ENCODE measurements at places on chromosomes 4 and X. TPM values are rescaled to one million over a fixed set of nuclear protein-coding genes. Genes with fewer than 3 reads are reported as not detected.

SOX3 gene
- 21.7 TPM for total RNA-seq

USP27X gene
- 7.6 TPM for total RNA-seq

CENPI gene
- total RNA-seq: 13.2 TPM

SH3D19 gene
- total RNA-seq: 38.4 TPM

EFNB1 gene
- 16.9 TPM for total RNA-seq

ARHGEF6 gene
- total RNA-seq: 0.42 TPM

TMSB15B gene
- 20.9 TPM for total RNA-seq

NUDT10 gene
- 3.4 TPM for total RNA-seq

SH2D1A gene
- total RNA-seq: not detected

PRAF2 gene
- 24.1 TPM for total RNA-seq

DNA sequence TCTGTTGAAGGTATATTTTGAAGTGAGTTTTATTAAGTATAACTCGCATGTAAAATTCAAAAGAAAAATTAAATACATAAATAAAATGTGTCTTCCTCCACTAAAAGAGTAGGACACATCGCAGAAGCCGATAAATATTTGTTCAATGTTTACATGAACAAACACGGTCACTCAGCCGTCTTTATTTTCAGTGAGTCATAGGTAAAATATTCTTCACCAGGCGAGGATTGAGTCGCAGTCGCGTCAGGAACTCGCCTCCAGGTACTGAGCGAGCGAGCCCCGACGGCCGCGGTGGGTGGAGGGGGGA, 271 bp upstream of the FUNDC2 start:
- H3K4me3 ChIP-seq: peak overlapping the region; percentile 75
- H3K27me3 ChIP-seq: no peaks in the 10 kb centered on the region
- no peaks in the 10 kb centered on the region for H3K36me3 ChIP-seq

DNA sequence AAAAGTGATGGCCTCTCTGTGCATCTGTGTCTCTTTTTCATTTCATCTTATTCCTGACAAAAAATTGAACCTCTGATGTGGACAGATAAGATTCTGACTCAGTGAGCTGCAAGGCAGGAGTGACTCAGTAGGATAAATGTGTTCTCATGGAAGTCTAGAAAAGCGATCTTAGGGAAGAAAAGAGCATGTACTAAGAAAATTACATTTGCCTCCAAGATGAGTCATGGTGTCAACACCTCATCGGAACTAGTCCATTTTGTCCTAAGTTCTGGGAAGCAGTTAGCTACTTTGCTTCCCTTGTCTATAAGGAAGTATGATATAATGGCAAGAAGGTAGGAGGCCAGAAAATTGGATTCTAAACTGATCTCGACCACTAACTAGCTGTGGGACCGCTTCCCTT, 83.5 kb upstream of the AFF2 start:
- H3K27ac ChIP-seq: no peak overlapping the region
- no peaks in the 10 kb centered on the region for H3K4me1 ChIP-seq
- no peaks in the 10 kb centered on the region for H3K27me3 ChIP-seq
- no peaks in the 10 kb centered on the region for H3K36me3 ChIP-seq

- no peaks in the 10 kb centered on the region for H3K27me3 ChIP-seq
- no peak overlapping the region for H3K27ac ChIP-seq
- no peak for DNase-seq
- H3K36me3 ChIP-seq: no peaks in the 10 kb centered on the region
Measured at GRCh38 chr4:149584722-149585121, 230.9 kb downstream of the IQCM start.

DNA sequence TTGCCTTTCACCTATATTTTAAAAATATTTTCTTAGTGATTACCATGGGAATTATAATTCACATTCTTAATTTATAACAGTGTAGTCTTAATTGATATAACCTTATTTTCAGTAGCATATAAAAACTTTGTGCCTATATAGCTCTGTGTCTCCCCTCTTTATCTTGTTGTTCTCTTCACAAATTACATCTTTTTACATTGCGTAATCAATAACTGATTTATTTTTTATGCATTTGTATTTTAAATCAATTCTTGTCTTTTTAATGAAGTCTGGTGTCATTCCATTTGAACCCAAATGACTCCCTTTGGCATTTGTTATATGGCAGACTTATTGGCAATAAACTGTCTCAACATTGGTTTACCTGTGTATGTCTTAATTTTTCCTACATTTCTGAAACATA, 137.0 kb downstream of the SH3BGRL start:
- H3K4me1 ChIP-seq: no peaks in the 10 kb centered on the region
- no peaks in the 10 kb centered on the region for H3K27me3 ChIP-seq
- no peak overlapping the region for H3K27ac ChIP-seq
- DNase-seq: no peak

DNA sequence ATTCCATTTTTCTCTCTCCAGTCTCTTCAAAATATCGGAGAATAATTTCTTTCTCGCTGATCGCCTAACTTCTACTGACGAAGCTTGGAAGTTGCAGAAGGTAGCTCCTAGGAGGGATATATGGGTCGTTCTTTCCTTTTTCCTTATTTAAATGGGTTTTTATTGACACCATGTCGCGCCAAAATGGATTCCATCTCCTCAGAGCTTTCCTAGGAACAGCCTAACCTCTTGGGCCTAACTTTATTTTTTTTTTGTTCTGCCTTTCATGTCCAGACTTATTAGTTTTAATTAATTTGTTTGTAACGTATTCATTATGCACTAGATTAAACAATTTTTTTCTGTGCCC, 359.4 kb upstream of the ZCCHC13 start:
- H3K4me3 ChIP-seq: peak overlapping the region; percentile 95
- no peak for DNase-seq
- H3K27ac ChIP-seq: peak overlapping the region; percentile 100
- H3K4me1 ChIP-seq: peaks cover 21% of the 10 kb centered on the region
- H3K27me3 ChIP-seq: no peaks in the 10 kb centered on the region
- peaks cover 15% of the 10 kb centered on the region for H3K36me3 ChIP-seq

GRCh38 chrX:21616386-21616785, 41.7 kb downstream of the KLHL34 start:
- H3K4me3 ChIP-seq: no peak overlapping the region
- H3K4me1 ChIP-seq: no peaks in the 10 kb centered on the region
- no peaks in the 10 kb centered on the region for H3K36me3 ChIP-seq
- no peak for DNase-seq

- H3K27me3 ChIP-seq: no peaks in the 10 kb centered on the region
- DNase-seq: no peak
- no peaks in the 10 kb centered on the region for H3K4me1 ChIP-seq
- H3K36me3 ChIP-seq: peaks cover 19% of the 10 kb centered on the region
Measured at GRCh38 chrX:53594354-53594753, 92.2 kb downstream of the HUWE1 start.

DNA sequence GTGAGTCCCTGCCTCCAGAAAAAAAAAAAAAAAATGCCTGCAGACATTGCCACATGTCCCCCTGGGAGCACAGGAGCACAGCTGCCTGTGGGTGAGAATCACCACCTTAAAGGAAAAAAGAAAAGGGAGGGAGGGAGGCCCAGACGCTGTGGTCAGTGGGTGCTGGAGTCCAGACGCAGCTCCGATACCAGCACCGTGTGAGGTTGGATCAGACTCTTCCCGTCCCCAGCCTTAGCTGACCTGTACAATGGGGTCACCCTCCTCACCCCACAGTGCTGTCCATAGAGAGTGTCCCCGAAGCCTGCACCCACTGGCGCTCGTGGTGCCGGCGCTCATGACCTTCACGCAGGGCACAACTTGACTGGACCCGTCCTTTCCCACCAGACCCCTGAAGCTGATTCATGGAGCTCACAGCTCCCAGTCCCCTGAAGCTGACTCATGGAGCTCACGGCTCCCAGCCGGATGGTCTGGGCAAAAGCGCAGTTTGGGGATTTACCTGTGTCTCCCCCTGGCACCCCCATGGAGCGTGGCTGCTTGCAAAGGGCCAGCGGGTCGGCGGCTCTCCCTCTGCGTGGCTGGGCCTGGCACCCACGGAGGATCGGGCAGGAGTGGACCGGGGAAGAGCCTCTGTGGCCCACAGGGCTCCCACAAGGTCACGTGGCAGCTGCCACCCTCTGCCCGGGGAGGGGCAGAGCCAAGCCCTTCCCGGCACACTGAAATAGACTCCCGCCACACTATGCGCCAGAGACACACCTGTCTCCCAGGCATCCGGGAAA, 31.4 kb downstream of the ABLIM2 start:
- no peak overlapping the region for H3K27ac ChIP-seq
- H3K4me3 ChIP-seq: no peak overlapping the region
- peaks cover 3% of the 10 kb centered on the region for H3K27me3 ChIP-seq
- H3K36me3 ChIP-seq: no peaks in the 10 kb centered on the region
- H3K4me1 ChIP-seq: no peaks in the 10 kb centered on the region
- DNase-seq: no peak

- DNase-seq: no peak
- peak overlapping the region; percentile 50 for H3K4me3 ChIP-seq
- peak overlapping the region; percentile 43 for H3K27ac ChIP-seq
Measured at GRCh38 chrX:154372612-154373022, 1.8 kb downstream of the FLNA start.

DNA sequence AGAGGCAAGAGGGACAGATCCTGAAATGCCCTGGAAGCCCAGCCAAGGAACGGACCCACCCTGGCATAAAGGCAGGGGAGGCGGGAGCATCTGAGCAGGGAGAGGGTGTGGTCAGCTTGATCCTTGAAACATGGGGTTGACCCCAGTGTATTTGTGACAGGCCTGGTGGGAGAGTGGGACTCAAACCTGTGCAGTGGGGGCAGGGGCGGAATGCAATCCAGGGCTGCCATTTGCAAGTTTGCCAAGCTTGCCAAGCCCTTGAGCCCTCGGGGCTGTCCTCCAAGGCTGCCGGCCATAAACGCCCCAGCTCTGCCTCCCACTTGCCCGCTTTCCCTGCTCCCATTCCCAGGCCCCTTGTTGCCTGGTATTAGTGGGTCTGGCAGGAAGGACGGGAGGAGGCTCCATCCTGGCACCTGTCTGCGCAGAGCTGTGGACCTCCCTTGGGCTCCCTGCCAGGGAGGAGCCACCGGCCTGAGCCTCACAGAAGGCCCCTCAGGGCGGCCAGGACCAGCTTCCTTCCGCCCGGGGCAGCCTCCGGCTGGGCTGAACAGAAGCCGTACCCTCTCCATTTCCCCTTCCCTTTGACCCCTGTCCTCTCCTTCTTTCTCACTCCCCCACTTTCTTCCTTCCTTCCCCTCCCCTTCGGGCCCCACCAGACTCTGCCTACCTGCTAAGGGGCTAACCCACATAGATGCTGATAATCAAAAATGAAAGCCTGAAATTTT, 661 bp downstream of the S100P start:
- peak overlapping the region; percentile 52 for H3K27ac ChIP-seq
- H3K36me3 ChIP-seq: peaks cover 4% of the 10 kb centered on the region
- peaks cover 33% of the 10 kb centered on the region for H3K4me1 ChIP-seq
- H3K4me3 ChIP-seq: no peak overlapping the region
- no peaks in the 10 kb centered on the region for H3K27me3 ChIP-seq

- H3K27me3 ChIP-seq: no peaks in the 10 kb centered on the region
- no peak overlapping the region for H3K27ac ChIP-seq
- peaks cover 2% of the 10 kb centered on the region for H3K36me3 ChIP-seq
- DNase-seq: no peak
- peaks cover 1% of the 10 kb centered on the region for H3K4me1 ChIP-seq
- no peak overlapping the region for H3K4me3 ChIP-seq
Measured at GRCh38 chr4:169604131-169604900, 8.1 kb downstream of the NEK1 start.

DNA sequence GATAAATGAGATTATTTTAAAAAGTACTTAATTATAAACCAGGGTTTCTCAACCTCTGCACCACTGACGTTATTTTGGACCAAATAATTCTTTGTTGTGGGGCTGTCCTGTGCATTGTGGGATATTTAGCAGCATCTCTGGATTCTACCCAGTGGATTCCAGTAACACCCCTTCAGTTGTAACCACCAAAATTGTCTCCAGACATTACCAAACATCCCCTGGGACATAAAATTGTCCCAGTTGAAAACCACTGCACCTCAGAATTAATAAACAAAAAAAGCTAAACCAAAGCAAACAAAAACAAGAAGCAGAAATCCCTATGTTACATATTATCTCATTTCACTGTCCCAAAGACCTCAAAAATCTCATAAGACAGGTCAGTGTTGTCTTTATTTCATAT, 54.2 kb upstream of the GIMD1 start:
- no peaks in the 10 kb centered on the region for H3K36me3 ChIP-seq
- H3K4me1 ChIP-seq: peaks cover 13% of the 10 kb centered on the region
- H3K27me3 ChIP-seq: no peaks in the 10 kb centered on the region
- H3K4me3 ChIP-seq: no peak overlapping the region
- no peak for DNase-seq
- H3K27ac ChIP-seq: no peak overlapping the region

- H3K4me3 ChIP-seq: no peak overlapping the region
- H3K4me1 ChIP-seq: peaks cover 3% of the 10 kb centered on the region
- no peak overlapping the region for H3K27ac ChIP-seq
- H3K27me3 ChIP-seq: no peaks in the 10 kb centered on the region
Measured at GRCh38 chr4:25320773-25321172, 8.2 kb downstream of the ZCCHC4 start.

DNA sequence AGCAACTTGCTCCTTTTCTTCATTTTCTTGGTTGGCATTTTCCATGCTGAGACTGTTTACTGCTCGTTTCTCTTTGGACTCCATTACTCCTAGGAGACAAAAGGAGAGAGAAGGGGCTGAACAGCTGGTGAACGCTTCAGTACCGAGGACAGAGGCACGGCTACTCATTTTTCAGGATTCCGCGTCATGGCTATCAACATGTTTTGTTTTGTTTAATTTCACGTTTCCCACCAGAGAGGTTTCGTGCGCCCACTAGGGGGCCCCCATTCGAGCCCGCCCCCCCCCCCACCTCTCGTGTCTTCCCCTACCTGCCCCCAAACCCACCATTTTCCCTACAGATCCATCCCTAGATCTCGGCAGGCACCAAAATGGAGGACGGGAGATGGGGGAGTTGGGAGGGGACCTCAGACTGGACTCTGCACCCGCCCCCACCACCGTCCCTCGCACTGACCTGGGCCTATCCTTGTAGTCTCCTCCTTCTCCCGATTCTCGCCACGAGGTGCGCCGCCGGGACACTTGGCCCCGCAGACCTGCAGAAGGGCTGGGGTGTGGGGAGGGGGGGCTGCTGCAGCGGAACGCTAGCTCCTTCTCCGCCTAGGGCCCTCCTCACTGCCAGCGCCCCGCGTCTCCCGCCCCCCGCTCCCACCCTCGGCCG, 653 bp downstream of the BEX1 start:
- H3K27ac ChIP-seq: peak overlapping the region; percentile 89
- peaks cover 4% of the 10 kb centered on the region for H3K4me1 ChIP-seq
- no peaks in the 10 kb centered on the region for H3K27me3 ChIP-seq
- peaks cover 5% of the 10 kb centered on the region for H3K36me3 ChIP-seq
- peak; percentile 25 for DNase-seq

GRCh38 chr4:121728066-121728465, 31.3 kb upstream of the ANXA5 start:
- DNase-seq: no peak
- no peak overlapping the region for H3K4me3 ChIP-seq

DNA sequence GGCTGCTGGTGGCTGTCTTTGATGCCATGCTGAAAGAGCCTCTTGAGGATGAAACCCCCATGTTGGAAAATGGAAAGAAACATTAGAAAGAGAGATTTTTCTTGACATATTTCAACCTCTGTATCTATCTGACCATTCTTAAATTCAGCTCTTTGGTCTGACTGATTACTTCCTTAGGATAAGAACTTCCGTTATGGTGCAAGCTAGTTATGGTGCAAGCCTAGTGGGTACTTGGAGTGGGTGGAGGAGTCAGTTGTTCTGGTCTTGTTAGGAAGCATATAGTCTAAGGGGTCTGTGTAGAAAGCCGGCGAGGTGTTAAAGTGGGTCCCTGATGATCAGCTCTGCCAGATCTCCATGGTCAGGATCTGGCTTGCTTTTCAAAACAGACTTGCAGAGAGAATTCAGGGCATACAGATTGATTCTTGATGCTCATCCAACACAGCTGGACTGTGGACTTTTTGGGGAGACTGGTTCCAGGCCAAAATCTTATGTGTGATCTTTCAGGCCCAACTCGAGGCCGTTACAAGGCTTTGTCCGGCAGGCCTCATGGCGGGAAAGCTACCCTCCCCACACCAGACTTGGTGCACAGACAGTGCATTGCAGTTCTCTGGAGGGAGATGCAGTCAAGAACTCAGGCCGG, 82.8 kb upstream of the BOD1L1 start:
- H3K27ac ChIP-seq: no peak overlapping the region
- no peak overlapping the region for H3K4me3 ChIP-seq
- no peaks in the 10 kb centered on the region for H3K4me1 ChIP-seq
- DNase-seq: no peak
